ENCODE measurements at places on chromosomes 12 and 14. TPM values are rescaled to one million over a fixed set of nuclear protein-coding genes. Genes with fewer than 3 reads are reported as not detected.

The RASSF9 gene
- not detected for polyA plus RNA-seq

The TBX3 gene
- polyA plus RNA-seq, result not detected

The MORN3 gene
- 0.28 TPM for polyA plus RNA-seq

DNA sequence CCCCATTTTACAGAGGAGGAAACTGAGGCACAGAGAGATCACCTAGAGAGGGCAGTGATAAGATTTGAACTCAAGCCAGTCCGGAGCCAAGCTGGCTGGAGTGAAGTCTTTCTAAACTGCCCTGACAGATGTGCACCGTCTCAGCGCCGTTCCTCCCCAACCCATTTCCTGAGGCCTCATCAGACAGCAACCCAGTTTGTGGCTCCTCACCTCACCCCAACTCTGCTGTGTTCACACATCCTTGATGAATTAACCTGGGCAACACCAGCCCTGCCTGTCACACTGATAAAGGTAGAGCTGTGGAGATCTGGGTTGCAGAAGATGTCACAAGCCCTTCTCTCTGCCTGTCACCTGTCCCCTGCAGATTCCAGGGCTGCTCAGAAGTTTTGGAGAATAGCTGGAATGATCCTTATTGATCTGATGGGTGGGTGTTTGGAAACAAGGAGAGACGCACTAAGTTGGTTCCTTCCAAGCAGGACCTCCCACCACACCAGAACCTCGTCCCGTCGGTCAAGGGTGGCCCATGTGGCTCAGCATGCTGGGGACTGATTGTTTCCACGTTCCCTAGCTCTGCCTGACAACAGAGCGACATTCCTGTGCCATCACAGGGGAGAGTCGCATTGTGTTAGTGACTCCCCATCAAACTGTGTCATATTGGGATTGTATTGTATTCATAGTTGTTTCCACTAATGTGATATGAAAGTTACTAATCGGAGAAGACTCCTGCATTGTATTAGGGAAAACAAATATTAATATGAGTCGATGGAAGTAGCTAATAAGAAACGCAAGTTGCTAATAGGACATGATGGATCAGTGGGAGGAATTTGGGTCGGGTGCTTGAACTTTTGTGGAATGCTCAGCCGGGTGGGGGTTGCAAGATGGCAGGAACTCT is 200.6 kb downstream of the PHETA1 start:
- DNase-seq, result no peak
- no peaks in the 10 kb centered on the region for H3K36me3 ChIP-seq
- H3K27me3 ChIP-seq, result no peaks in the 10 kb centered on the region

DNA sequence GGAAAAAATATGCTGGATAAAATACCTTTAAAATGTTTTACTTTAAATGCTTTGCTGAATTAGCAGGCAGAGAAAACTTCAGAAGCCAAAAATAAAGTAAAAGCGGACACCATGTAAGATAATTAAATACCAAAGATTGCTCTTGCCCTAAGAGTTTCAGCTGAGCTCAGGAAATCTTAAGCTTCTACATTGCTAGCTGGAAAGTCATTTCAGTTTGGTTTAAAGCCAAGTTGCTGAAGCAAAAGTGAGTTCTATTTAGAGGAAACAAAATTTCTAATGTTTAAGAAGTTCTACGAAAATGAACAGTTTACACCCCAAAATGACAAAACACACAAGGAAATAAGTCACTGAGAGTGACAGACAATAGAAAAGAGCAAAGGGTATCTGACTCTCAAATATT is 310.0 kb downstream of the ADAMTS20 start:
- no peak for DNase-seq
- H3K36me3 ChIP-seq, result no peaks in the 10 kb centered on the region
- H3K4me3 ChIP-seq, result no peak overlapping the region
- no peaks in the 10 kb centered on the region for H3K4me1 ChIP-seq

DNA sequence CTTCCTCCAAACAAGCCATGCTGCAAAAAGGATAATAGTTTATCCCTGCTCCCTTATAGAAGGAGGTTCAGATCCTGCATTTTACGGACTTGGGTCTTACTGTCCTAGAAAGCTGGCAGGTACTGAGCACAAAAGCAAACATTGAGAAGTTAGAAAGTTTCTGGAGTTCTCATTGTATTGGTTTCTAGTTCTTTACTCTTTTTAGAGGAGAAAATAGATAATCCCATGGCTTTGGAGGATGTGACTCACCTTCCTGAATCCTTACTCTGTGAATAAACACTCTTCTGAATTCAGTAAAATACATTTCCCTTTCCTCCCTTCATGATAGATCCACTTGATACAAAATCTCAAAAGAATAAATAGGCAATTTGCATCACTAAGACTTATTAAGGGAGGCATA is 188.9 kb downstream of the NPAS3 start:
- no peak for DNase-seq
- H3K27ac ChIP-seq, result no peak overlapping the region
- H3K4me1 ChIP-seq, result no peaks in the 10 kb centered on the region
- no peaks in the 10 kb centered on the region for H3K27me3 ChIP-seq

GRCh38 chr12:42923156-42923555 is 333.6 kb upstream of the PRICKLE1 start:
- no peaks in the 10 kb centered on the region for H3K36me3 ChIP-seq
- H3K4me1 ChIP-seq, result no peaks in the 10 kb centered on the region
- no peak for DNase-seq
- H3K27me3 ChIP-seq, result no peaks in the 10 kb centered on the region
- no peak overlapping the region for H3K4me3 ChIP-seq

- H3K4me3 ChIP-seq, result no peak overlapping the region
- no peak overlapping the region for H3K27ac ChIP-seq
- no peaks in the 10 kb centered on the region for H3K4me1 ChIP-seq
These were observed 14.3 kb downstream of the FAM181A start for GRCh38 chr14:93941293-93941910.

GRCh38 chr14:72387726-72388125 is 455.5 kb downstream of the RGS6 start:
- H3K4me1 ChIP-seq, result no peaks in the 10 kb centered on the region
- H3K27ac ChIP-seq, result no peak overlapping the region
- no peak for DNase-seq
- H3K36me3 ChIP-seq, result no peaks in the 10 kb centered on the region
- H3K27me3 ChIP-seq, result peaks cover 27% of the 10 kb centered on the region
- H3K4me3 ChIP-seq, result no peak overlapping the region

DNA sequence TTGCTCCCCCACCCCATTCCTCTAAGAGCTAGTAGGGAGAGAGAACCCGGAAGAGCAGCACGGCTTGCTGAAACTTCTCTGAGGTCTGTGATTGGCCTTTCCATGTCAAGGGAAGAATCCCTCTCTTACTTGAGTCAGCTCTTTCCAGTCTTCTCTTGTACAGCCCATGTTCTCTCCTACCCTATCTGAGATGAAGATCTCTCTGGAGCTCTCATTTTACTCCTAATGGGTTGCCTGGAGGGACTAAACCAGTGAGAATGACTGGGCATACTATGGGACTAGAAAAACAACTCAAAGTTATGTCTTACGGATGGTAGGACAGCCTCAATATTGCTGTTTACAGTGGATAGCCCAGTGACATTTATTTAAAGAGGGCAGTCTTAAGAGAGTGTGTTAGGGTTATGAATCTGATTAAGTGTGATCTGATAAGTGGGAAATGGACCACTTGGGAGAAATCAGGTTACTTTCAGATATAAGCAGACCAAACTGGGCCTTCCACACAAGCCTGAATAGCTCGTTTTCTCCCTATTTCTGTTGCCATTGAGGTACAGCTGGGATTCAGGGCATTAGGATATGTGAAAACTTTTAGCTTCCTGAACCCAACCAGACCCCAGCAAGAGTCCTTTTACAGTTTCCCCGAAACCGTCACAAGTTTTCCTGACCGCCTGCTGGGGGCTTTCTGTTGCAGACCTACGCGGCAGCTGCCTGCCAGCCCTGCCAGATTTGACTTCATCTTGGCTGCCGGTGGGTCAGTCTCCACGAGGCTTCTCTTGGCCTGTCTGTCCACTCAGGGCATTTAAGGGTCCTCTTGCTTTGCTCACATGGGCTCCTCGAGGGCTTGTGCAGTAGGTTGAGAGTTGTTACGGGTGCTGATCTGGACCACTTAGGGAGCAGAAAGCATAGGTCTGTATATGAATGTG is 16.9 kb downstream of the ETV6 start:
- H3K4me3 ChIP-seq, result no peak overlapping the region
- no peak overlapping the region for H3K27ac ChIP-seq
- H3K36me3 ChIP-seq, result peaks cover 10% of the 10 kb centered on the region
- DNase-seq, result no peak

DNA sequence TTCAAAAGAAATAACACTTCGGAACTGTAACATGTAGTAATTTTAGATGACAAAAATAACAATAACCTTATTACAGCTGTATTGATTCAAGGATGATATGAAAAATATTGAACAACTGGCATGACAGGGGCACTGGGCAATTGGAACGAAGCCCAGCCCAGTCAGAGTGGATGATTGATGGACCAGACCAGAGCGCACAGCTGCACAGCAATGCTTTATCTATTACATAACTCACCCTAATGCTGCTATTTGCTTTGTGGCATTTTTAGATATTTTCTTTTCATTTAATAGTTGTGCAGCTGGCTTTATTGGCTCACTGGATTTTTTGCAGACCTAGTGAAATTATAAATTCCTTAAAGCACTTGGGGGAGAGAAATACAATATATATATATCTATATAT is 26.9 kb upstream of the FERMT2 start:
- H3K4me1 ChIP-seq, result no peaks in the 10 kb centered on the region
- no peak overlapping the region for H3K4me3 ChIP-seq
- no peaks in the 10 kb centered on the region for H3K36me3 ChIP-seq
- peaks cover 8% of the 10 kb centered on the region for H3K27me3 ChIP-seq

GRCh38 chr12:26014085-26014484 is 55.6 kb downstream of the RASSF8 start:
- no peaks in the 10 kb centered on the region for H3K36me3 ChIP-seq
- no peaks in the 10 kb centered on the region for H3K4me1 ChIP-seq
- DNase-seq, result no peak

- no peaks in the 10 kb centered on the region for H3K36me3 ChIP-seq
- no peak overlapping the region for H3K4me3 ChIP-seq
- no peak overlapping the region for H3K27ac ChIP-seq
These were observed 6.2 kb upstream of the ELK3 start for GRCh38 chr12:96187956-96188355.

GRCh38 chr14:87122166-87122565 is 870.8 kb downstream of the GALC start:
- DNase-seq, result no peak
- no peaks in the 10 kb centered on the region for H3K36me3 ChIP-seq
- H3K27ac ChIP-seq, result no peak overlapping the region
- H3K4me3 ChIP-seq, result no peak overlapping the region
- no peaks in the 10 kb centered on the region for H3K4me1 ChIP-seq

DNA sequence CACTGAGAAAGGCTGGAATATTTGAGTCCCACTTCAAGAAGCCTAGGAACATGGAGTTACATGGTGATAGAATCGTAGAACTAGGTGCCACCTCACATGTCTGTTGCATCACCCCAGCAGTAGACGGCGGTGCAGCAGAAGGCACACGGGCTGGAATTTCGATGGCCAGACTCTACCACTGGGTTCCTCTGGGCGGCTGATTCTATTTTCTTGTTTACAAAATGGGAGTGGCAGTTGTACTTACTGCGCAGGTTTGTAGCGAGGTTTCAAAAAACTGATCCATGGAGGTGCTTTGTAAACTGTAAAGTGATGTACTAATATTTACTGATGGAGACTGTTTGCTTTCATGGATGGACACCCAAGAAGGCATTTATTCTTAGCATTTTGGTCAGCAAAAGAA is 45.7 kb downstream of the WDR20 start:
- no peak overlapping the region for H3K4me3 ChIP-seq
- H3K27ac ChIP-seq, result no peak overlapping the region
- H3K27me3 ChIP-seq, result no peaks in the 10 kb centered on the region
- H3K4me1 ChIP-seq, result peaks cover 48% of the 10 kb centered on the region
- DNase-seq, result no peak
- no peaks in the 10 kb centered on the region for H3K36me3 ChIP-seq

GRCh38 chr12:53939141-53940108 is 794 bp downstream of the HOXC13 start:
- H3K4me1 ChIP-seq, result no peaks in the 10 kb centered on the region
- no peak for DNase-seq
- H3K27ac ChIP-seq, result no peak overlapping the region
- no peaks in the 10 kb centered on the region for H3K36me3 ChIP-seq
- peak overlapping the region; percentile 66 for H3K4me3 ChIP-seq
- peaks cover 90% of the 10 kb centered on the region for H3K27me3 ChIP-seq

- no peak overlapping the region for H3K27ac ChIP-seq
- H3K36me3 ChIP-seq, result peaks cover 56% of the 10 kb centered on the region
- H3K27me3 ChIP-seq, result no peaks in the 10 kb centered on the region
- H3K4me3 ChIP-seq, result no peak overlapping the region
These were observed 22.4 kb upstream of the PDE1B start for GRCh38 chr12:54526812-54527630.

DNA sequence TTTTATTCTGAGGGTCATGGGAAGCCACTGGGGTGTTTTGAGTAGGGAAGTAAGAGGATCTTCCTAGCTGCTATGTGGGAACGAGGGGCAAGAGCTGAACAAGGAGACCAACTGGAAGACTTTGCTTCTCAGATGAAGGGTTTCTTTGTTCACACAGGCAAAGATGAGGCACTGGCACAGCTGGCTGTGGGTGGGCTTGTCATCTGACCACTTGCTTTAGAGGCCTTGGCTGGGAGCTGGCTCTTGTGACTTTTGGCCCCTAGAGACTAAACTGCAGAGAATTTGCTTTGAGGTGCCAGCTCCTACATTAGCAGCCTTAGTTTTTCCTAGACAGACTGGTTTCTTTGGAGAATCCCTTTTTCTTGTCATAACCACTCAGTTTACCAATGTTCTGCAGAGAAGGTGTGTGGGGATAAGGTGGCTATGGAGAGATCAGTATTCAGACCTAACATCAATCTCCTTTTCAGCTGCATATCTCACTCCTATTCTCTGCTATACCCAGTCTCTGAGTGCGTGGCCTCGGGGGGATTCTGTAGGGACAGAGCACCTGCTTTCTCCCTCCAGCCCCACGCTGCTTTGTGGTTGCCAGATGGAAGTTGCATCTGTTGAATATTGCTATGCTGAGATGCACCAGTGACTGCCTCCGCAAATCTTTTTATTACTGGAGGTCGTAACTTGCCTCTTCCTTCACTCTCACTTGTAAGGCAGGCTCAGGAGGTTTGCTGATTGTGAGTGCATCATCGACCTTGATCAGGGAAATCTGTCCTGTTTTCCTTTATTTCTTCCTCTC is 12.7 kb downstream of the PPP2R5C start:
- peak overlapping the region; percentile 65 for H3K4me3 ChIP-seq
- H3K4me1 ChIP-seq, result peaks cover 54% of the 10 kb centered on the region
- peak; percentile 67 for DNase-seq
- no peaks in the 10 kb centered on the region for H3K27me3 ChIP-seq
- H3K36me3 ChIP-seq, result no peaks in the 10 kb centered on the region
- peak overlapping the region; percentile 55 for H3K27ac ChIP-seq

DNA sequence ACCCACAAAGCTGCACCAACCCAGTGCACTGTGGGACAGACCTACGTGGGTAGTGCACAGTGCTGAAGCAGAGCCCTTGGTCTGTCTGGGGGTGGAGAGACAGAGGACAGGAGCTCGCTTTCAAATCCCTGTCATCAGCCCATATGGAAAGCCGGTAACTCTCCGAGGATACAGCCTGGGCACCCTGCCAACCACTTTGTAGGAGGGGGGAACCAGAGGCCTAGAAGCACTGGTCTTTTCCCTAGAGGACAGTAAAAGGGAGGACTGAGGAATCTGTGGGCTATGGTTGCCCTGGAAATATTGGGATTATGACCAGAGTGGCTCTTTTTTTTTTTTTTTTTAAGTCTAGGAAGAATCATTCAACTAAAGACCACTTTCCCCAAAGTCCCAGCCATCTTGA is 74.3 kb downstream of the MAP3K9 start:
- DNase-seq, result no peak
- peak overlapping the region; percentile 39 for H3K27ac ChIP-seq
- H3K4me3 ChIP-seq, result no peak overlapping the region
- no peaks in the 10 kb centered on the region for H3K27me3 ChIP-seq
- H3K36me3 ChIP-seq, result peaks cover 43% of the 10 kb centered on the region
- H3K4me1 ChIP-seq, result no peaks in the 10 kb centered on the region

- no peak overlapping the region for H3K27ac ChIP-seq
- peaks cover 6% of the 10 kb centered on the region for H3K27me3 ChIP-seq
- H3K36me3 ChIP-seq, result no peaks in the 10 kb centered on the region
- DNase-seq, result no peak
These were observed 22.3 kb upstream of the PPP2R5E start for GRCh38 chr14:63565448-63565847.
